ENCODE measurements at places on chromosomes 1 and 21.

DNA sequence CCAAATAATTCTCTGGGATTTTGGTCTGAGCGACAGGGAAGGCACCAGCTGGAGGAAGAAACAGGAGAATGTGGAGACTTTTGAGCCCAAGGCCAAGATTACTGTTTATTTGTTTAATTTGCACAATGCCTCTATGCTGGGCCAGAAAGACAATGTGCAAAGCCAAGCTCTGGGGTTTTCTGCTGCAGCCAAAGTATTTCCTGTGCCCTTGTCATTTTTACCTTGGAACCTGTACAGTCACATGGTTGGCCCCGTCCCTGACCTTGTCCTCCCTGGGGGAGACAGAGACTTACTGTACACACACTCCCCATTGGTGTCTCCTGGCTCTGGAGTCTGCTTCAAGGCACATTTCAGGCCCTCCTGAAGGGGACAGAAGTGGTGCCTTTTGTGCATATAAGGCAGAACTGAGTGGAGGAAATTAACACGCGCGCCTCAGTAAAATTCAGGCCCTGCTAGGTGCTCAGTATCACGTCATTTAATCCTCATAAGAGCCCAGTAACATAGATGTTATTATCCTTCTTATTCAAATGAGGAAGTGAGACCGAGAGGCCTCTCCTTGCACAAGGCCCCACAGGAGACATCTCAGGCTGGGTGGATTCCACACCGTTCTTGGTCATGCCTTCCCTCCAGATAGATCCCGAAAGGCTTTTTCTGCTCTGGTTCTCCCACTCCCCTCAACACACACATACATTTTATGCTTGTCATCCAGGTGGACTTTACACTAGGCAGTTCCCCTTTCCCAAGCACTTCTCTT is 21.1 kb downstream of the C1orf115 start:
- no peak for DNase-seq

DNA sequence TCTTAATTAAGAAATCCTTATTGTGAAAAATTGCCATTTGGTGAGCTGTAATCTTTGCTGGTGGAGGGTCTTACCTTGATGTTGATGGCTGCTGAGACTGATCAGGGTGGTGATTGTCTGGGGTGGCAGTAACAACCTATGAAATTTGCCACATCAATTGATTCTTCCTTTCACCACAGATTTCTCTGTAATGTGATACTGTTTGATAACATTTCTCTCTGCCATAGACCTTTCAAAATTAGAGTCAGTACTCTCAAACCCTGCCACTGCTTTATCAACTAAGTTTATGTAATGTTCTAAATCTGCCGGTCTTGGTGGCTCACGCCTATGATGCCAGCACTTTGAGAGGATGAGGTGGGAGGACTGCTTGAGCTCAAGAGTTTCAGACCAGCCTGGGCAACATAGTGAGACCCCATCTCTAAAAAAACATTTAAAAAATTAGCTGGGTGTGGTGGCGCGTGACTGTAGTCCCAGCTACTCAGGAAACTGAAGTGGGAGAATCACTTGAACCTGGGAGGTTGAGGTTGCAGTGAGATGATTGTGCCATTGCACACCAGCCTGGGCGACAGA is 5.0 kb downstream of the KPNA6 start:
- DNase-seq, result no peak

DNA sequence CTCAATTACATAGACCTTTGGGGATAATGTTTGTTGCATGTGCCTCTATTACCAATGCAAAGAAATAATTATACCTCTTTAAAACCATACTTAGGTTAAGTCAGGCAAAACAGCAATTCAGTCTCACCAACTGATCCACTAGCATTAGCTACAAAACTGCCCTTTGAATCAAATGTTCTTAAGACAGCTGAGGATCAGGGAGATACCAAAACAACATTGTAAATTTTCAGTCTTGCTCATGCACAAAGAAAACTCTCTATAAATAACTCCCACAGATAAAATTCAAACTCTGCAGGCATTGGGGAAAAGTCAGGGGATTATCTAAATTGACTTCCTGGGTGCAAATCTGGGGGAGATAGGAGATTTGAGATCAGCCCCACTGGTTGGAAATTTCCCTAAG is 100.9 kb upstream of the DPT start:
- no peak for DNase-seq

DNA sequence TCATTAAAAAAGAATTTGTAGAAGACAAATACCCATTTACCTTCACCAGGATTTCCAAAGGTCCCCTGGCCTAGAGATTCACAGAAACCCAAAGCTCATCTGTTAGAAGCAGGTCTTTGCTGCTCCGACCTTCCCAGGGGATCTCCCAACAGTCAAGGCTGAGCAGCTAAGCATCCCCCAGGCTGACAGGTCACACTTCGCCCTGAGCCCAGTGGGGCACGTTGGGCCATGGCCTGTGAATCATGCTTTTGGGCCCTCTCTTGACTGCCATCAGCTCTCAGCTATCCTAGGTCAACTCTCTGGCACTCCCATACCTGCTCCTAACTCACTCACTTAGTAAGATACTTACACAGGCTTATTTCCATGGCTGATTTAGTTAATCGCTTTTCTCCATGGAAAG is 157.7 kb downstream of the DSCAM start:
- DNase-seq, result no peak

- DNase-seq, result peak; percentile 88
Measured at GRCh38 chr21:25563361-25564116, 43.7 kb downstream of the MRPL39 start.

- DNase-seq, result no peak
Measured at GRCh38 chr1:36532810-36533401, 50.2 kb upstream of the CSF3R start.

- peak; percentile 96 for DNase-seq
Measured at GRCh38 chr1:154791292-154792166, 78.6 kb downstream of the KCNN3 start.

DNA sequence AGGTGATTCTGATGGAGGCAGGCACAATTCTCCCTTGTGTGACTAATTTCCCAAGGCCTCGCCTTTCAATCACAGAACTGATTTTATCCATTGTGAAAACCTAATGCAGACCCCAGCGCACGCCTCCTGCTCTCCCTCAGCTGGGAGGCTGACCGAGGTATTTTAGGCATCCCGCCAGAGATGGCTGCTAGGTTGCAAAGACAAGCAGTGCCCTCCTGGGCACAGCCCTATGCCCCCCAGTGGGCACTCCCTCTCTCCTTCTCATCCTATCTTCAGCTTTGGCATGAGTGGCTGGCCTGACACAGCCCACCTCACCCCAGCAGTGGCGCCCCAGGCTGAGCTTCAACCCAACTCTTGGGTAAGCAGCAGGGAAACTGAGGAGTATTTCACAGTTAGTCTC is 24.2 kb upstream of the ZNF648 start:
- no peak for DNase-seq

DNA sequence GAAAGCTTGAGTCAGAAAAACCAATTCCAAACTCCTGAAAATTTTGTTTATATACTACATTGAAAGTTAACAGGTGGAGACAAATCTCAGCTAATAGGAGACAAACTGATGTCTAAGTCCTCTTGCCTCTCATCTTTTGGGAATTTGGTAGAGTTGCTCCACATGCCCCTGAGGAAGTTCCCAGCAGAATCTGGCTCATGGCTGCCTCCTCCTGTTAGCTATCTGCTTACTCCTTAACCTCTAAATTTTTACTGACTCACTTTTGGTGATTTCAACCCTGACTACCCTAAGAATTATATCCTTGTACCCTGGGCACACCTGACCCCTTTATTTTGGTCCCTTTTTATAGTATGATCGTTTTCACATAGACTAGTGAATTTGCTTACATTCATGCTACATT is 633.7 kb upstream of the USP24 start:
- no peak for DNase-seq

DNA sequence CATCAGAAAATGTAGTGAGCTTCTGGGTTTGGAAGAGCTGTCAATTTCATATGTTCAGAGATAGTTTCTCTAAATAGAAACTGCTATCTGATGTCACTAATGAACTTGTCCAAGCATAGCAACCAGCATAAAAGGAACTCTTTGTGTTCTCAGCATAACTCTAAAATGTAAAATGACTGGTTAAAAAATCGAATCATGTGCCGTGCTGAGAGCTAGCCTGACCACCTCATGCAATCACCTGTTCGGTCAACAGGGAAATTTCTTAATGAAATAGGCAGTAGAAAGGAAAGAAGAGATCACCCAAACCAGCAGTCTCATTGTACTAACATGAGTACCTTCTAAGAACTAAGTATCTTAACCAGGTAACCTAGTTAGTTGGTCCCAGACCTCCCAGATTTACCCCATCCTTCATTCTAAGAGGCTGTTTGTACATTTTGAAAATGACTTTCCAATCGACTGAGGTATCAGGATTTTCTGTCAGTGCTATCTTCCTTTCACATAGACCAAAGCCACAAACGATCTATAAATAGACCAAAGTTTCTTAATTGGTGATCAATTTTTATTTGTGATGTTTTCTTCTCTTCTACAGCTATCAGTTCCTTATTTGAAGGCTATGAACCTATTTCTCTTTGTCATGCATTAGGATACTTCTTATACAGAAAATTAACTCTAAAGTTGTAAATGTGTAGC is 147.3 kb downstream of the TLR5 start:
- no peak for DNase-seq

DNA sequence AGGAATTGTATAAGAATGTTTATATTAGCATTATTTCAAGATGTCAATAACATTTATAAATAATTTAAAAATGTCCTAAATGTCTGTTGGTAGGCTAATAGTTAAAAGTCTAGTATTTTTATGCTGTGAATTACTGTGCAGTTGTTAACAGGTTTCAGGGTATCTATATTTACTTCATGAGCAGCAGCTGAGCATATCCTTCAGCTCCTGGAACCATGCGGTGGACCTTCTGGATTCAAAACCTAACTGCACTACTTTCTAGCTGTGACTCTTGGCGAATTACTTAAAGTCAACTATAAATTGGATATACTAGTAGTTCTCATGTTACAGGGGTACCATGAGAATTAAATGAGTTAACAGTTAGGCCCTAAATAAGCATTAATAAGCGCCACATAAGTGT is 3.7 kb downstream of the CEP350 start:
- no peak for DNase-seq

DNA sequence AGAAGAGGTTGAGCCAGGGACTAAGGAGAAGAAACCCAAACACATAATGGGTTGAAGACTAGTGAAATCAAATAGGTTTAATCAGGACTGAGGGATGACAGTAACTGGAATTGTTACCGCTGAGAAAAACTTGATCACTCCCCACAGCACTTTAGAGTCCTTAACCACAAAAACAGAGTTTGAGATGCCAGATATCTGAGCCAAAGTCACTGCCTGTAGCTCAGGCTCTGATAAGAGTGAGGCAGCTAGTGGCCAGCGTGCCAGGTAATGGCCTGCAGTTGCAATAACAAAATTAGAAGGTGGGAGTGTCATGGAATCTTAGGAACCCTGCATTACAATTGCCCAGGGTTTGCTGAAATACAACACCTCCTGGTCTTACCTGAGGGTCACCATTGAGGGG is 48.0 kb downstream of the PRKAB2 start:
- DNase-seq, result peak; percentile 6

- no peak for DNase-seq
Measured at GRCh38 chr1:7671676-7672075, 99.4 kb upstream of the VAMP3 start.

- DNase-seq, result peak; percentile 59
Measured at GRCh38 chr1:180252638-180253536, 22.8 kb downstream of the LHX4 start.

DNA sequence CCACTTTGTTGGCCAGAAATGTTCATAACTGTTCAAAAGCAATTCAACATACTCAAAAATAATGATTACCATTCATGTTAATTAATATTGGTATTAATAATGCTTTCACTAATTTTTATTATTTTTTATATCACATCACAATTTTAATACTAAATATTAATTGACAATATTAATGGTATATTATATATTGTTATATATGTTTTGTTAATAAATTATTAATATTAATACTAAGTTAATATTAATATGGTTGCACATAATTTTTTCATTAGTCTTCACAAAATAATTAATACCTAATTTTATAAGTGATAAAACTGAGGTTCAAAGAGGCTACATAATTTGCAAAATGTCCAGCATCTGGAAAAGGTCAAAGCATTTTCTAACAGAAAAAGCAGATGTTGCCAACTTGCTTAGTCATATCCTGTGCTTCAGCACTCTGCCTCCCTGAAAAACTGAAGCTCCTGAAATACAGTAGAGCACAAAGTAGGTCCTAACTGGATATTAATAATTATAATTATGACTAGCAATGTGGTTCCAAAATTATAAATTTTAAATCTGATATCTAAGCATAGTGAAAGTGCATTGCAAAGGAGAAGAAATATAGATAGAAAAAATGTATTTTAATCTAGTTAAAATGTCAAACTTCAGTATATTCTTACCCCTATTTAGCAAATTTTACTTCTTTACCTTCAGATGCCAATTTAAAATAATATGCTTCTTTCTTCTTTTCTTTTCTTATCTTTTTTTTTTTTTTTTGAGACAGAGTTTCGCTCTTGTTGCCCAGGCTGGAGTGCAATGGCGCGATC is 123.2 kb upstream of the TNFSF4 start:
- peak; percentile 77 for DNase-seq

- DNase-seq, result no peak
Measured at GRCh38 chr1:211420845-211421454, 71.0 kb downstream of the RD3 start.

GRCh38 chr1:154325583-154326545 is 539 bp downstream of the ATP8B2 start:
- DNase-seq, result peak; percentile 71

GRCh38 chr1:121443001-121443540 is 258.3 kb downstream of the SRGAP2C start:
- no peak for DNase-seq

All from common myeloid progenitor, CD34-positive (primary cell).